ENCODE measurements at places on chromosomes 13 and 19.

GRCh38 chr13:43136920-43137575 is 113.7 kb downstream of the DNAJC15 start:
- peak; percentile 6 for DNase-seq

DNA sequence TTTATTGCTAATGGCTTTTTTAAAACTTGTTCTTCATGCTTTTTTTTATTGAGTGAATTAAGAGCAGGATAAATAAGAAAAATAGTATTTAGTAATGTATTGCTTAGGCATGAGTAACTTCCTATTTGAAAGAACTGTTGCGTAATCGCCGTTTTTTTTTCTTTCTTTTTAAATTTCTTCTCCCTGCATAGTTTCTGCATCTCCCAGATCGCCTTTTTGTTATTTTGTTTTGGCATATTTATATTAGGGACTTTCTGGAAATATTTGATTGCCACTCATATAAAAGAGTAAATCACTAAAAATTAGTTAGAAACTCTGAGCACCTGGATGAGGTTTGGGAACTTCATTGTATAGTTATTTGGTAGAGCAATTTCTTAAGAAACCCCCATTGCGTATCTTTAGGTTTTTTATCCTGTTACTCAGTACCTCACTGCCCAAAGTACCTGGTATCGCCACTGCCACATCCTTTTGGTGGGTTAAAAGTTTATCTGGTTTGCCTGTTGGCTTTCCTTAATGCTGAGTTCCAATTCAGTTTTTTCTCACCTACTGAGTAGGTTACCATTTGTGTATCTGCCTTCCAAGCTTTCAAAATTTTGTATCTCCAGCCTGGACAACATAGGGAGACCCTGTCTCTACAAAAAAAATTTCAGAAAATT is 36.2 kb upstream of the LPAR6 start:
- peak; percentile 58 for DNase-seq

DNA sequence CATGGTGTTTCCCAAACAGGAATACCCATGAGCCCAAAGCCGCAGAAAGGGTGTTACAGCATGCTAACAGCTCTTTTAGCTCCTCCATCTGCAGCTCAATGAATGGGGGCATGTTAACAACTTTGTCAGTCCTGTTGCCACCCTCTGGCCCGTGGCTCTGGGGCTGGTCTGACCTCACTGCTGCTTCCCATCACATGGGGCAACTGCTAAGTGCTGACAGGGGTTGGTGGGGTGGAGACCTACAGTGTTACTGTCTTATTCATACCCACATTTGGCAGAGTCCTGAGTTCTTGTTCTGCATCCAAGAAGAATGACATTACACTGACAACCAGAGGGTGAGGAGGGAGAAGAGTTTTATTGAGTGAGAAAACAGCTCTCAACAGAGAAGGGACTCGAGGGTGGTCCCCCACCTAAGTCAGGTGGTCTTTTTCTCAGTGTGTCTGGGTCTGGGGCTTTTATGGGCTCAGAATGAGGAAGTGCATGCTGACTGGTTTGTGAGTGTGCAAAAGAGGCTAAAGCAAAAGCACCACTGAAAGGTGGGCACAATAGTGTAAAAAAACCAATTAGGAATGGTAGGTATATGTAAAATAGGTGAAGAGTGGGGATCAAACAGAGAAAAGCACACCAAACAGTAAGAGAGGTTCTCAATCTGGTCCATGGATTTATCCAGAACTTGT is 1952.0 kb upstream of the PCDH20 start:
- no peak for DNase-seq

DNA sequence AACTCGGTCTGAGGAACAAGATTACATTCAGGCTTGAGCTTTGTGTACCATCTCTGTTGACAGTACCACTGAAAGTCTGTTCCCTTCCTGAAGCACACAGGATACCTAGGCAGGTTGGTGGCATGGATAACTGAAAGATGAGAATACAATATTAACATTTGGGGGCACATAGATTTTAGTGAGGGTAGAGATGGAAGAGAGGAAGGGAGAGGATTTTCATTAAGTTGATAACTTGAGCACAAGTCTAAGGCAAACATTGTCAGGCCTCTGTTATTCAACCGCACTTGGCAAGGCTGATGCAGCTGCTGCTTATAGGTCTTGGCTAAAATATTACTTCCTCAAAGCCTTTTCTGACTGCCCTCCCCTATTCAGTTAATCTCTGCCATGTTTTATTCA is 10.9 kb downstream of the MIR17HG start:
- DNase-seq = no peak

DNA sequence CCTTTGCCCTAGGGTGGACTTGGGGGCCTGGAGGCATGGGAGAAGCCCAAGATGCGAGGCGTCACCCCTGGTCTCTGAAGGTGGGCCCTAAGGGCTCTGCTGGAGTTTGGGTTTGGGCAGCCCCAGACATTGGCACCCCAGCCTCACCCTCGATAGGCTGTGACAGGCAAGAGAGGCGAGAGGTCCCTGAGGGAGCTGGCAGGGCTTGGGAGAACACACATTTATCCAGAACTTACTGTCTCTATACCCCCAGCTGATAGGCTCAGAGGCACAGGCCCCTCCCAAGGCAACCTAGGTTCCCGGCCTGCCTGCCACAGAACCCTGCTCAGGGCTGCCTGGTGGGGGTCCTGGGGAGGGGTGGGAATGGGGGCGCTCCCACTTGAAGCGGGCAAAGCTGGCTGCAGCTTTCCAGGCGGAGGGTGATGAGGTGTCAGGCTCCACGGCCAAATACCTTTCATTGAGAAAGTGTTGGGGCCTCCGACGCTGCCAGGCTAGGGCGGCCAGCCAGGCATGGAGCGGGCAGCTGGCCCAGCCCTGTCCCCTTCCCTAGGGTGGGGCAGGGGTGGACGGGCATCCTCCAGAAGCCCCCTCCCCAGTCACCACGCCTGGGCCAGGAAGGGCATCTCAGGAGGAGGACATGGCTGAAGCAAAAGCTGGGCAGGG is 9.7 kb downstream of the CILP2 start:
- no peak for DNase-seq

- DNase-seq = no peak
Observed at GRCh38 chr13:64640002-64640401, 2590.1 kb downstream of the PCDH9 start.

GRCh38 chr19:14114439-14114838 is 3.1 kb downstream of the PRKACA start:
- DNase-seq = no peak

- peak; percentile 52 for DNase-seq
Observed at GRCh38 chr13:44050450-44051063, 170.9 kb downstream of the LACC1 start.

DNA sequence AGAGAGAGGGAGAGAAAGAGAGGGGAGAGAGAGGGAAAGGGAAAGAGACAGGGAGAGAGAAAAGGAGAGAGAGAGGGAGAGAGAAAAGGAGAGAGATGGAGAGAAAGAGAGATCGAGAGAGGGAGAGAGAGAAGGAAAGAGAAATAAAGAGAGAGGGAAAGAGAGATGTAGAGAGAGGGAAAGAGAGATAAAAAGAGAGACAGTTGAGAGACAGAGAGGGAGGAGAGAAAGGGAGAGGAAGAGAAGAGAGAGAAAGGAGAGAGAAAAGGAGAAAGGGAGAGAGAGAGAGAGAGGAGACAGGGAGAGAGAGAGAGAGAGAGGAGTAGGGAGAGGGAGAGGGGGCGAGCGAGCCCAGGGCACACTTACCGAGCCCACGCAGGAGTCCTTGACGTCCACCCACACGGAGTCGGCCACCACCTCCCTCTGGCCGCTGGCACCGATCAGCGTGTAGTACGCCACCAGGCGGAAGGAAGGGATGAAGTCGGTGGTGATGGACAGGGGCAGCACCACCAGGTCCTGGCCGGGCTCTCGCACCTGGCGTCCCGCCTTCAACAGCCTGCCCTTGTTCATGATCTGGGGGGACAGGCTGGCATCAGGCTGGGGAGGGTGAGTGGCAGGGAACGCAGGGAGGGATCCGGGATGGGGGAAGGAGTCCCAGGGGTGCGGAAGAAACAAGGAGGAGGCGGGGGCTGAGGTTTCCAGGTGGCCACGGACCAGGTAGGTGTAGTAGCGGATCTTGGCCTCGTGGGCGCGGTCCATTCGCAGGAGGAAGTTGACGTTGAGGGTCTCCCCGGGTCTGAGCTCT is 10.0 kb downstream of the C3 start:
- DNase-seq = no peak

DNA sequence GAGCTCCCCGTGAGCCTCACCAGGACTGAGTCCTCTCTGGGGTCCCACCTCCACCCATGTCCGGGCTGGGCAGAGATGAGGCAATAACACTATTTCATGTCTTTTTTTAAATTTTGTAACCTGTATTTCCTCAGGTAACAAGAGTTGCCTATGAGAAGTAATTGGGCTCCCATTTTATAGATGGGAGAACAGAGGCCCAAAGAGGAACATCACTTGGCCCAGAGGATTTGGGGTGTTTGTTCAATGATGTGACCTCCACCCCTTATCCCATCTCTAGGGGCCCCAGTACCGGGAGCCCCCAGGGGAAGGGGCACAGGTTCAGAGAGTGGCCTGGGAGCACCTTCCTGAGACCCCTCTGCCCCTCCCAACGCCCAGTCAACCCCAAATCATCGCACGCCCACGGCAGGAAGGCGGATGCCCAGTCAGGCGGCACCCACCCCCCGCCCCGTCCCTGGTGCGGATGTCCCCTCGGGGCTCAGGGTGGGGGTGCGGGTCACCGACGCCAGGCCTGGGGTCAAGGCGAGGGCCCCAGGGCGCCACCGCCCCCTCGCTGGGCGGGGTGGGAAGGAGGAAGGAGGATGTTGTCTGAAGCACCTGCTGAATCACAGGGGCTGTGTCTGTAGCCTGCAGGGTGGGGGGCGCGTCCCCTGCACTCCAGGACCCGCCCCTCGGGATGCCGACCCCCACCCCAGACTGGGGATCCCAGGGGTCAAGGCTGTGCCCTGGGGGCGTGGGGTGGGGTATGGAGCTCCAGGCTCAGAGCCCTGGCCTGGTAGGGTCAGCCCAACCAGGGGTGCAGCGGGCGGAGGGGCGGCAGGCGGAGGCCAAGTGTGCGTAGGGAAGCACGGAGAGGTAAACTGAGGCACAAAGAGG is 9.0 kb upstream of the CIRBP start:
- no peak for DNase-seq

DNA sequence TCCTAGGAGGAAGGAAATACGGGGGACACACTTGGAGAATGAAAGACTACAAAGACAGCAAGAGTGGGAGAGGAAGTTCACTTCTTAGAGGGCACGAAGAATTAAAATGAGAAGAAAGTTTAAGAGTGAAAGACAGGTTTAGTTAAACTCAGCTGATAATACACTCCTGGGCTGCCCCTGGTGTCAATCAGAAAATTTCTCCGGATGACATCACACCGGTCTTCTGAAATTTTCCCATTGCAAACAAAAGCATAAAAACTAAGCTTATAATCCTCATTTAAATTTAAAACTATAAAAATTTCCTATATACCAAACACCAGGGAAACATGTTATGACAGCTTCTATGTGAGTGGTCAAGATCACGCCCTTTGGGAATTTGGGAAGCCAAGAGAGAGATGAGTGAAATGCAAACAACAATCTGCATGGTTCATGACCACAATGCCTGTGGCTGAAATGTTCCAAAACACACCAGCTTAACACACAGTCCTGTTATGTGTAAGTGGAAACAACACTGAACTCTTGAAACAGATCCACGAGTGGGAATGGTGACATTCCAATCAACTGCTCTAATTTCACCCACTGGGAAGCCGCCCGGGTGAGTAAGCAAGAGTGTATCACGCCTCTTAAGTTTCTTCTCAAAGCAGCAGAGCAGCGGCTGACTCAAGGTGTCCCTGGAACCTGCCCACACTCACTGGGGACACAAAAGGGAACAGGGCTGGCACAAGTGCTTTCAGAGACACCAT is 49.0 kb downstream of the BRD4 start:
- peak; percentile 72 for DNase-seq

- DNase-seq = no peak
Observed at GRCh38 chr19:38705197-38706019, 38.9 kb downstream of the CAPN12 start.

DNA sequence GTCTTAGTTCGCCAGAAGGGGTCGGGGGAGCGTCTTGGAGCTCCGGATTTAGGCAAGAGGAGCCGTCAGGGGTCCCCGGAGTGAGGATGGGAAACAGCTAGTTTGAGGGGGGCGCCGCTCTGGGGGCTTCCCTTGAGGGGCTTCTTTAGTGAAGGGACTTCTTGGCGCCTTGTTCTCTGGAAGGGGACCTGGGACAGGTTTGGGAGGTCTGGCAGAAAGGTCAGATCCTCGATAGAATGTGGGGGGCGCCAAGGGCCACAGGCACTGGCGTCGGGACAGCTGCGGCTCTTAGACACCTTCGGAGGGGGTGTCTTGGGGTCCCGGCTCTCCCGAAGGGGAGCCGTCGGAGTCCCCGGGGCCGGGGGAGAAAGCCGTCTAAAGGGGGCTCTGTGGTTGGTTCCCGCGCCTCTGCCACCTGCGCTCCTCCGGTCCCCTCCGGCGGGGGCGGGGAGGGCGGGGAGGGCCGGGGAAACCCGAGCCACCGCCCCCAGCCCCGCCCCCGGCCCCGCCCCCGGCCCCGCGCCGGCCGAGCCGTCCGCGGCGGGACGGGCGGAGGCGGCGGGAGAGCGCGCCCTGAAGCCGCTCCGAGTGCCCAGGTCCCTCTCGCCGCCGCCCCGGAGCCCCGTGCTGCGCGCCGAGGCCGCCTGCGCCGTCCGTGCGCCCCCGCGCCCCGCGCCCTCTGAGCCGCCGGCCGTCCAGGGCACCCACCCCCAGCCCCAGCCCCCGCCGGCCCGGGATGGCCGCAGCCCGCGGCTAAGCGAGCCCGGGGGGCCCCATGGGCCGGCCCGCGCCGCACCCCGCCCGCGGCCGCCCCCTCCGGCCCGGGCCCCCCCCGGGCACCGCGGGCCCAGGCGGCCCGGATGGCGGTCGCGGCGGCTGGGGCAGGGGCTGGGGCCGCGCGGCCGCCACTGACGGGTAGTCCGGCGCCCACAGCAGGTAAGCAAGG is at the start of gene NRTN:
TSS of gene NRTN (plus strand) at position 552 of the 946 bp plus-strand sequence. CDS start 19,099 bp downstream, outside the sequence.
- DNase-seq = peak; percentile 49

DNA sequence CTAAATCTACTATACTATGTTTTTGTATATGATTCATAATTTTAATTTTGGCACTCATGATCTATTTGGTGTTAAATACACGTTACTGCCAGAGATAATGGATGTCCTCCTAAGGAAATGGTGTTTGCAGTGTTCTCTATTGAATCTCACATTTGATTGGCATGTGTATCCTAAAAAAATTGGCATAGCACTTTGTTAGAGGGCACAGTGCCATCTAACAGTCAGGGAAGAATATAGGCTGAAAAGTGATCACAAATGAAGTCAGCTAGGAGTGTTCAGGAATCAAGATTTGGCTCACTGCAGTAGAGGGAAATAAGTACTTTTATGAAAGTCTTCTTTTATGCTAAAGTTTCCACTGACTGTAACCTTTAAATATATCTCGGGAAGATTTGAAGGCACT is 624.6 kb downstream of the GPC6 start:
- DNase-seq = no peak

DNA sequence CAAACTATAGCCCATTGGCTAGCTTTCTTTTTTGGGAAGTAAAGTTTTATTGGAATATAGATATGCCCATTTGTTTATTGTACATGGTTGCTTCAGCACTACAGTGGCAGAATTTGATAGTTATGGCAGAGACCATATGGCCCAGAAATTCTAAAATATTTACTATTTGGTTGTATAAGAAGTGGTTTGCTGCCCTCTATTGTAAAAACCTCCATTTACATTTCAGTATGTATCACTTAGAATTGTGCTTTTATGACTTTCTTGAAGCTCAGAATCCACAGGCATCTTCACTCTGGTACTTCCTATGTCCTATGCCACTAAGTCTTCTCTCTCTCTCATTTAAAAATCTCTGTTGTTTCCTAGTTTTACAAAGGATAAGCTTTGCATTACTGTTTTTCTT is 37.7 kb downstream of the DLEU7 start:
- no peak for DNase-seq
